ENCODE measurements at places on chromosomes 13 and 19.

- peak; percentile 19 for DNase-seq
Measured at GRCh38 chr13:41500511-41500910, 43.2 kb downstream of the RGCC start.

DNA sequence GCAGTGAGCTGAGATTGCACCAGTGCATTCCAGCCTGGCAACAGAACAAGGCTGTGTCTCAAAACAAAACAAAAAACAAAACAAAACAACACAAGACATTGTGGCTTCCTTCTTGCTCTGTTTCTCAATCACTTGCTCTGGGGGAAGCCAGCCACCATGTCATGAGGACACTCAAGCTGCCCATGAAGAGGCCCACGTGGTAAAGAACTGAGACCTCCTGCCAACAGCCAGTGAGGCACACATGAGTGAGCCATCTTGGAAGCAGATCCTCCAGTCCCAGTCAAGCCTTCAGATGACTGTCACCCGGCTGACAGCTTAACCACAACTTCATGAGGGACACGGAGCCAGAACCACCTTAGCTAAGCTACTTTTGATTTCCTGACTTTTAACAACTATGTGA lies 25.2 kb downstream of the CPT1C start:
- DNase-seq, result no peak

- no peak for DNase-seq
Measured at GRCh38 chr19:10295847-10296591, 6.3 kb downstream of the ICAM5 start.

- no peak for DNase-seq
Measured at GRCh38 chr13:28049215-28049614, 51.2 kb downstream of the FLT3 start.

DNA sequence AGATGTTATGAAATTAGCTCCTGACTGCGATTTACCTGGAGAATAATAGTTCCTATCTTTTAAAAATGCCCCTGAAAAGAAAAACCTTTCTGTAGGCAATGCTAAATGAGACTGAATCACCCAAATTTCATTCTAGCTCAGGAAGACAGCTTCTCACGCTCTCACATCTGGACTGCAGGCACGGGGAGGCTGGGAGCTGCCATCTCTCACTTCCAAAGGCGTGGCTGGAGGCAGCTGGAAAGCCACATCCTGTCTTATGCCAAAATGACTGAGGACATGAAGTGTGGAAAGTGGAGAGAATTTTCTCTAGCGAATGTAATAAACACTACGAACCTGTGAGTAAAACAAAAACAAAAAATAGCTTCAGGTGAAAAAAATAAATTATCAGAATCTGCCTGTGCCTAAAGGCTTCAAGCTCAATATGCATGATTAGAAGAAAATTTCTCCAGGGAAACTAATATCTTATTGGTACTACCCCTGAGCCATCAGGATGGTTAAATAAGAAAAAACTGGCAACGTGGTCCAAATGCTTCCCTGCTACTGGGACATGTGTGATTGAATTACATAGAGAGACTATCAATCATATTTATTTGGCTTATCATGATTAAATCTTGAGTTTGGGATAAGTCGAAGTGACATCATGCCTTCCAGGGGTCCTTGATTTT lies 58.1 kb upstream of the UBL3 start:
- DNase-seq, result no peak

- no peak for DNase-seq
Measured at GRCh38 chr13:99363949-99364348, 56.8 kb upstream of the GPR183 start.

DNA sequence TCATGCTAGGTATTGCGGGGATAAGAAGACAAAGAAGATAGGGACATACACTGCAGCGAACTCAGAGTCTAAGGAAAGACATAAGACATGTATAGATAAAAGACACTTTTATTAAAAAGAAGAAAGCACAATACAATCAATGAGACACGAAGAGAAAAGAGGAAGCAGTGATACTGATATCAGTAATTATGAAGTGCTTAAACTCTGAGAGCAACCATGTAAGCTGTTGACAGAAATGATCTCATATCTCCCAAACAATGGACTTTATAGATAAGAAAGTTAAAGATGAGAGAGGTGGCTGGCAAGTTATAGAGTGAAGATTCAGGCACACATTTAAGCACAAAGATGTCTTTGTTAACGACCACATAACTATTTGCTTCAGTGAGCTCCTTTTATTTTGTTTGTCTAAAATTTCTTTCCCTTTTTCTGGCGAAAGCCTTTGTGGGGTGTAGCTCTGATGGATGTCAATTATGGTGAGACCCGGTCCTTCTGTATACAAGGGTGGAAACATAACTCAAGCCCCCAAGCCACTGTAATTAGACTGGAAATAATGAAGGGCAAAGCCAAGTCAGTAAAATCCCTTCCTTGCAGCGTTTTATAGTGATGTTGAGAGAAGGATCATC lies 818.0 kb upstream of the SLC10A2 start:
- DNase-seq, result no peak

GRCh38 chr19:34505321-34506025 lies 23.9 kb downstream of the WTIP start:
- no peak for DNase-seq

- no peak for DNase-seq
Measured at GRCh38 chr13:41075485-41075884, 14.2 kb downstream of the WBP4 start.

GRCh38 chr19:51427201-51427600 lies 9.8 kb upstream of the SIGLEC10 start:
- DNase-seq, result no peak

GRCh38 chr19:18379803-18380747 lies 5.9 kb upstream of the GDF15 start:
- DNase-seq, result no peak

- no peak for DNase-seq
Measured at GRCh38 chr13:43786472-43786765, 353 bp downstream of the ENOX1 start.

GRCh38 chr13:93758575-93758974 lies 532.0 kb downstream of the GPC6 start:
- no peak for DNase-seq

DNA sequence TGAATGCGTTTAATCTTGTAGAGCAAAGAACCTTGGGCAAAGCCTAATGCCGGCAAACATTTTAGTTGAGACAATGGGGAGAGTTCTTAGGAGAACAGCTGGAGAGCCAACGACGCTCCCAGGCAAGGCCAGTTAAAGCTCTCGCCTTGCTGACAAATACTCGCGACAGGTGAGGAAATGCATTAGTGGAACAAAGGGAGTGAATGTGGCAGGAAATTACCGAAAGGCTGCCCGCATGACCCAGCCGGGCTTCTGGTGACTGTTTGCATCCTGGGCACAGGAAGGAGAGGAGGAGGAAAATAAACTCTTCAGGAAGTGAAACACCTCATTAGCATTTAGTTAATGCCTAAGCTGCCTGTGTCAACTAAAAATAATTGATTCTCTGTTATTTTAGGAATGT lies 74.6 kb downstream of the SHISA2 start:
- no peak for DNase-seq

GRCh38 chr13:40588101-40588500 lies 78.3 kb downstream of the FOXO1 start:
- DNase-seq, result no peak

DNA sequence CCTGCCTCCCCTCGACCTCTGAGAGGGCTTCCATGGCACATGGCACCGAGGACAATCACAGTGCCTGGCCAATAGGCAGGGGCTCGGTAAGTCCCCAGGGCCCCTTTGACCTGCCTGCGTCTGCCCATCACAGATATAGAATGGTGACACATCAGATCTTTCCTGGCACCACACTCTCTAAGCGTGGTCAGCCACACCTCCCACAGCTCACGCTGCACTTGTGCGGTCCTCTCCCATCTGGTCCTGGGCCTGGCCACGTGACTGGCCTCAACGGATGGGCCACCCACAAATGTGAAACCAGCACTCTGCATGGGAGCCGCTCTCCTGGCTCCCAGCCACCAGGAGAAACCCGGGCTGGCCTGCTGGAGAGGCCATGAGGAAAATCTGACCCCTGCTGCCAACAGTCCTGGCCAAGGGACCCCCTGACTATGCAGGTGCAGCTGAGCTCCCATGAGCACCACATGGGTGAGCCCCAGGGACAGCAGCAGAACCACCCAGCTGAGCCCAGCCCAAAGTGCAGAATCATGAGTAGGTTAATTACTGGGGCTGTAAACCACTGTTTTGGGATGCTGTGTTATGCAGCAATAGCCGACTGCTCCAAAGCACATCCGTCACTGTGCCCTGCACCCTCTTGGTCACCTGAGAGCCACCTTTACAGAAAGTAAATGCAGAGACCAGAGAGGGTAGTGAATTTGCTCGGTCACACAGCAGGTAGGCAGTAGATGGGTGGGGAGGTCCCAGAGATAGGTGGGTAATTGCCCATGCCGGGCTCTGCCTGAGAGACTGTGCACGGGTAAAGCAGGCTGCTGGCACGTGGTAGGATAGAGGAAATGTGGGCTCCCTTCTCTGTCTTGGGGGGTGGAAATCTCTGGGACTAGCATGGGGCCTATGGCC lies 9.7 kb upstream of the MEF2B start:
- no peak for DNase-seq

DNA sequence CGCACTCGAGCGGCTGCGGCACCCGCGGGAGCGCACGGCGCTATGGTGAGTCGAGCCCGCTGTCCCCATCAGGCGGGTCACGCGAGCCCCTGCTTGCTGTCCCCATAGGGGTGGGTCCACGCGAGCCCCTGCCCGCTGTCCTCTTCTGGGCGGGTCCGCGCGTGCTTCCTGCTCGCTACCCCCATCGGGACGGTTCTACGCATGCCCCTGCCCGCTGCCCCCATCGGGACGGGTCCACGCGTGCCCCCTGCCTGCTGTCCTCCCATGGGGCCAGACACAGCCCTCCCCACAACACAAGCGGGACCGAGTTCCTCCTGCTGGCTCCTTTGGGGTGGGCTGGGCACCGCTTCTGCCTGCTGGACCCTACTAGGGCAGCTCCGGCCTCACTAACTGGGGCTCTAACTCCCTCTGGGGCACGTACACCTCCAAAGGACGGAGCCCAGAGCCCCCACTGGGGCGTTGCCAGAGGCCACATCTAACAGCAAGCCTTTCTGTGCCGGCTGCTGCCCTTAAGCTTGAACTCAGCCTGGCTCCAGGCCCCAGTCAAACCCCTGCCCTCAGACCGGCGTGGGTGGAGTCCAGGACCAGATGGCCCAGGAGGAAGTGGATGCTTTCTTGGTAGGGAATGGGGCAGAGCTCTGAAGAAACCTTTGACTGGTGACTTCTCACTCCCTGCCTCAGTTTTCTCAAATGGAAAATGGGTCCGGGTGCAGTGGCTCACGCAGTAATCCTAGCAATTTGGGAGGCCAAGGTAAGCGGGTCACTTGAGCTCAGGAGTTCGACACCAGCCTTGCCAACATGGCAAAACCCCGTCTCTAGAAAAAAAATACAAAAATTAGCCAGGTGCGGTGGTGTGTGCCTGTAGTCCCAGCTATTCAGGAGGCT lies 722 bp downstream of the COLGALT1 start:
- no peak for DNase-seq

DNA sequence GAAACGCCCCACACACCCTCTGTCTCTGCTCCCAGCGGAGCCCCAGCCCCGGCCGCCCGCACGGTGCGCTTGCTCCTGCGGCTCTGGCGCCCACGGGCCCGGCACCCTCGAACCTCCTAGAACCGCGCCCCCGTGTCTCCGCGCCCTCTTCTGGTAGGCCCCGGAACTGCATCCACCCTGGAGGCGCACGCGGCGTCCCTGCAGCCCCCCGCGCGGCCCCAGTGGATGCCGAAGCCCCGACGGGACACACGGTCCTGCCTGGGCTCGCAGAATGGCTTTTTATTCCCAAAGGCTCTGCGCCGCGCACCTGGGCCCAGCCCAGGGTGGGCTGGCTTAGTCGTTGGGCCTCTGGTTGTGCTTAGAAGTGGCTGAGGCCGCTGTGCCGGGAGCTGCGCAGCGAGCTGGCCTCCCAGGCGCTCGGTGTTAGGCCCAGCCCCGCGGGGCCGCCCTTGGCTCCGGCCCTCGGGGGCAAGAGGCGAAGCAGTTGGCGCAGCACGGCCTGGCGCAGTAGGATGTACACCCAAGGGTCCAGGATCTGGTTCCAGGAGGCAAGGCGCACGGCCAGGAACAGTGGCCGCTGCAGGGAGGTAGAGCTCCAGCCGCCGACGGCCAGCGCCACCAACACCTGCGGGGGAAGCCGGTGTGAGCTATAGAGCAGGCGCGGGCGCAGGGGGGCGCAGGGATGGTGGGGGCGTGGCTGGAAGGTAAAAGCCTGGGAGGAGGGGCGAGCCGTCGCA lies 2.8 kb downstream of the PTGER1 start:
- peak; percentile 86 for DNase-seq

DNA sequence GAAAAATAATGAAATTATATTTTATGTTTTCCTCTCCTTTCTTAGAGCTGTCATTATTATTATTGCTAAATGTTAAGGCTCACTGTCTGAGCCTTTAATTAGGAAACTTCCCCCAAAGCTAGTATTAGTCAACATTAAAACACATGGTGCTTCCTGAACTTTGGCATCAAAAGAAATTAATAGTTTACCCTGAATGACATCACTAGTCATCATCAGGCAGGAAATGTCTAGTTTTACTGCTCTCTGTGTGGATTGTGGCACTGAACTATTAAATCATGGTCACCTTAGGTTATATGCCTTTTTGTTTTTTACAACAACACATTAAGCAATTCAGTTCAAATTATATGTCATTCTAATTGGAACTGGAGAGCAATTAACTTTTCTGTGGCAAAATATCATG lies 595.5 kb downstream of the SLITRK1 start:
- DNase-seq, result no peak

DNA sequence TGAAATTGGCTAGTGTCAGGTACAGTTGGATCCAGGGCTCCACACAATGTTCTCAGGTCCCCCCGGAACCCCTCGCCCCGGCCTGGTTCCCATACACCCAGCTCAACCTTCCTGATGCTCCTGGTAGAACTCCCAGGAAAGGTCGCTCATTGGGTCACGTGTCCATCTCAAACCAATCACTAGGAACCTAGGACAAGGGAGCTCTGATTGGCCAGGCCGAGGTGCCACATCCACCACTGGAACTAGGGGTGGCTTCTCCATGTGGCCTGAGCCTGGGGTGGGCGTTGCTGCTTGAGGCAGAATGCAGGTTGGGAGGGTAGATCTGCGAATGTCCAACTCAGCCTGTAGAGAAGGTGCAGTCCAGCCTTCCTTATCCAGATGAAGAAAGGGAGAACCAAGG lies 6.9 kb upstream of the MEF2B start:
- DNase-seq, result no peak

- DNase-seq, result no peak
Measured at GRCh38 chr13:60619461-60619860, 222.4 kb downstream of the TDRD3 start.

GRCh38 chr19:13044231-13044836 lies 49.1 kb downstream of the NFIX start:
- DNase-seq, result peak; percentile 34

- DNase-seq, result no peak
Measured at GRCh38 chr13:39105110-39105509, 66.9 kb downstream of the NHLRC3 start.

DNA sequence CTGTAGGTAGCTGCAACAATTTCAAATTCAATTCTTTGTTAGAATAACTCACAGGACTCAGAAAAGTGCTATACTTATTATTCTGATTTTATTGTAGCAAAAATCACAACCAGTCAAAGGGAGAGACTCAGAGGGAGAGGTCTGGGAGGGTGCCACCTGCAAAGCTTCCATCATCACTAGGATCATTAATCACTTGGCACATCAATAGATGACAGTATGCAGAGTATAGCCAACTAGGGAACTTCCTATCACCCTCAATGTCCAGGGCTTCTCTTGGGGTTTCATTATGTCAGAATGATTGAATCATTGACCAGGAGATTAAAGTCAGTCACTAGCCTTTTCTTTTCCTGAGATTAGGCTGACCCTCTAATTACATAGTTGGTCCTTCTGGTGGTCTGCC lies 431.3 kb upstream of the ATXN8OS start:
- no peak for DNase-seq
